ENCODE measurements at places on chromosomes 4 and X. TPM values are rescaled to one million over a fixed set of nuclear protein-coding genes. Genes with fewer than 3 reads are reported as not detected.

The BMPR1B gene
- not detected for total RNA-seq

The PRDX4 gene
- total RNA-seq, result 83.2 TPM

The MTTP gene
- 0.29 TPM for total RNA-seq

The DUSP21 gene
- not detected for total RNA-seq

The EDNRA gene
- not detected for total RNA-seq

The PPARGC1A gene
- not detected for total RNA-seq

The MPP1 gene
- total RNA-seq, result 28.7 TPM

The SRPX2 gene
- total RNA-seq, result not detected

The GAB3 gene
- 5.1 TPM for total RNA-seq

The USP17L30 gene
- not detected for total RNA-seq

The FGF5 gene
- total RNA-seq, result not detected

The MRFAP1L1 gene
- total RNA-seq, result 51.7 TPM

The CYLC1 gene
- not detected for total RNA-seq

The SUPT20HL1 gene
- 0.07 TPM for total RNA-seq

The FGFBP2 gene
- 4.8 TPM for total RNA-seq

The ZNF718 gene
- 7.7 TPM for total RNA-seq

The SLITRK4 gene
- total RNA-seq, result not detected

The PLAC8 gene
- total RNA-seq, result 41.9 TPM

The AP1S2 gene
- total RNA-seq, result 20.7 TPM

The JADE1 gene
- total RNA-seq, result 42.4 TPM

The PABPC1L2B gene
- not detected for total RNA-seq
